CD4-positive, alpha-beta T cell treated with Interleukin-4 for 4 hours (primary cell): ENCODE measurements at places on chromosomes 11 and 22.

DNA sequence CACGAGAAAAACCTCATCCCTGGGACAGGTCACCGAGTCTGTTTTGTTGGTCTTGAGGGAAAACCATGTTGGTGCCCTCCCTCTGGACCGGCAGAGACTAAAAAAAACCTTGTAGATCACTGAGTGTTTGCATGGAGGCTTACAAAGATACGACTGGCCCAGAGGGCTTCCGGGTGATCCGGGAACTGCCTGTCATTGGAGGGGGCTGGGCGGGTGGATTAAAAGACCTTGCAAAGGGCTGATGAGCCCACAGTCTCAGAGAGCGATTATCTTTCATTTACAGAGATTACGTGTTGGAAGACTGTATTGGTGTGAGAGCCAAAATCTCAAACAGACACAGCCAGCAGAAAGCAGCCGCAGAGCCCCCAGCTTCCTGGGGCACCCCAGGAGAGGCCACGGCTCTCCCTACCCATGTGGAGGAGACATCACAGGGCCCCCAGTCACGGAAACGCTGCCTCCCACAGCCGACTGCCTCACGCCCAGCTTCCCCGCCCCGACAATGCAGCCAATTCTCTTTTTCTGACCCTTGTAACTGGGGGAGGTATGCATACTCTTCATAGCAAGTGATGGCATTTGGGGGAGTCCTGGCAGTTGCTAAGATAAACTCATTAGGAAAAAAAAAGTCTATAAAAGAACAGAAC is 426.4 kb downstream of the CTTN start:
- DNase-seq: no peak

DNA sequence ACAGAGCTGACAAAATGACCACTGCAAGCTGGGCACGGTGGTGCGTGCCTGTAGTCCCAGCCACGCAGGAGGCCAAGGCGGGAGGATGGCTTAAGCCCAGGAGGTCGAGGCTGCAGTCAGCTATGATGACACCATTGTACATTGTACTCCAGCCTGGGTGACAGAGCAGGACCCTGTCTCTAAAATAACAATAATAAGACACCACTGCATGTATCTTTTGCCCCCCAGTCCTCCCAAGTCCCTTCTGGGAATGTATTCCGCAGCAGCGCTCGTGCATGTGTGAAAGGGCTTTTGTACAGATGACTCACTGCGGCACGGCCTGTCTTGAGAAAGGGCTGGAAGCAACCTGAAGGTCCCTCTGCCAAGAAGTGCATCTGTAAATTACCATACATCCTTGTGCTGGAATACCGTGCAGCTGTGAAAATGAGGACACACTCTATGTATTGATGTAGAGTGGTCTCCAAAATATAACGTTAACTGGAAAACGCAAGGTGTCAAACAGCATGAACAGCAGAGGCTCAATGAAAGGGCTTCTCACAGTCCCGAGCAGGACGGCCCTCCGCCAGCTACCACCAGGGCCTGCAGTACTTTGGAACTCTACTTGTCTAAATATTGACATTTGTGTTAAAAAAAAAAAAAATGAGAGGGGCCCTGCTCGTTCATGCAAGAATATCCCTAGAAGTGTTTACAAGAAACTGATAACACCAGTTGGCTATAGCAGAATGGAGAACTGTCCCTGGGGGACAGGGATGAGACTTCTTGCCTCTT is 9.0 kb upstream of the CDC42EP2 start:
- DNase-seq: no peak

GRCh38 chr11:98155696-98156095 is 865.1 kb upstream of the CNTN5 start:
- no peak for DNase-seq

GRCh38 chr11:34356576-34356912 is 1.3 kb downstream of the ABTB2 start:
- DNase-seq: no peak

DNA sequence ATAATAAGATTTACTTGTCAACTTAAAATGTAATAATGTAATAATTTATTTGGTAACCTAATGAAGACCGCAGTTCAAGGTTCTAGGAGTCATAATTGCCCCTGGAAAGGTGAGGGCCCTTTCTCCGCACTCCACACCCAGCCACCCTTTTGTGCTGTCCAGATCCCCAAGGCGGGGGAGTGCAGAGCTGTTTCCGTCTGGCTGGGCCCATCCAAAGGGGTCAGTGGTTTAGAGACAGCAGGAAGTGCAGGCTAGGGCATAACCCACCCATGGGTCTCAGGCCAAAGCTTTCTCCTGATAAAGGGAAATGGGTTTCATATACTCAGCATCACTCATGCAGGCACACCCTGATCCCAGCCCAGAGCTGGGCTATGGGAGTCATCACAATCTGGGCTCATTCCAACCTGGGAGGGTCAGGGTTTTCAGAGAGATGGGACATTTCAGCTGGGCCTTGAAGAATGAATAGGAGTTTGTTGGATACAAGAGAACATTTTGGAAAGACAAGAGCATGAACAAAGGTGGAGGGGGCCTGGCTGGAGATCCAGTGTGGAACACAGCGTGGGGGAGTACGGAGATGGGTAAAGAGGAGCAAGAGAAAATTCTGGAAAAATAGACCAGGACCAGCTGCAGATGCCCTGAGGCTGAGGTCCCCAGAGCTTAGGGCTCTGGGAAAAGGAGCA is 432.2 kb downstream of the TBC1D22A start:
- no peak for DNase-seq

DNA sequence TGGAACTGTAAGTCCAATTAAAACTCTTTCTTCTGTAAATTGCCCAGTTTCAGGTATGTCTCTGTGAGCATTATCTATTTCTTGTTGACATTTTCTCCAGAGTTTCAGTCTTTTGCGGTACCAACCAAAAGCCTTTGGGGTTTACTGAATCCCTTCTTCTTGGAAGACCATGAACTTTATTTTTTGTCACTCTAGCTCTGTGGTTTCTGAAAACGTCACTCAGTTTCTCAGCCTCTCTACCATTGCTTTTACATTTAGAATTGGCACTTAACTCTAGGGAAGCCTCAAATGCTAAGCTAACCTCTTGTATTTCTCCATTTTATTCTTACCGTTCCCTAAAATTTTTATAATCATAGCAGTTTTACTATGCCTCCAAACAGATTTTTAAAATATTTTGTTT is 237.6 kb downstream of the CSNK2A3 start:
- no peak for DNase-seq

DNA sequence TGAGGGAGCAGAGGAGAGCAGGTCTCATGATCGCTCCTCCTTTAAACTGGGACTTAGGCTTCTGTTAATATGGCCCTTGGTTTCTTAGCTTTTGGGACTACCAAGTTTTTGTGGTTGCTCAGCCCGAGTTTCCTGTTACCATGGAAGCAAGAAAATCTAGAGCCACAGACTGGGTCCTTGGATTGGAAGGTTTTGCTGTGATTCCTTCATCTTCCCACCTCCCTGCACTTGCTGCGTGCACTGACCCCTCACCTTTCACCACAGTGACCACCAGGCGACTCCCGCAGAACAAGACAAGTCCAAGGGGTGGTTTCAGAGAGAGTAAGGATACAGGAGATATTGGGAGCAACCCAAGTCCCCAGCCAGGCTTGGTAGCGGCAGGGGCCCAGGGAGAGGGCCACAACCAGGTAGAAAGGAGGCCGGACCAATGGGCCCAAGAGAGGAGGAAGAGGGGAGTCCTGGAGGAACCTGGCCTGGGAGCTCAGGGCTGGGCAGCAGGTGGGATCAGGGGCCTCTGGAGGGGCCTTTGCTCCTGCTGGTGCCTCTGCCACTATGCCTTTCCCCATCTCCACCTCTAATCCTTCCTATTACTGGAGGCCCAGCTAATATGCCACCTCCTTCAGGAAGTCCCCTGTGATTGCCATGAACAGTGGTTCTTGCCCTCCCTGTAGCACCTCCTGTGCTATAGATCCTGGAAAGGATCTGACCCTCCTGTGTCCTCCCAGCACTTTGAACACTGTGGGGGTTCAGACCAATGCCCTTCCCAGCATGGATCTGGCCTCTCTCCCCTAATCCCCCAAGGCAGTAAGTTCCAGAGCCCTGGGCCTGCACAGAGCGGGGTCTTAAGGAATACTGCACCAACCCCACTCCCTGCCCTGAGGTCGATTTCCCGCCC is 21.2 kb downstream of the CSF2RB start:
- DNase-seq: no peak

- DNase-seq: no peak
Observed at GRCh38 chr22:50532824-50533796, 3.3 kb upstream of the TYMP start.
